ENCODE measurements at places on chromosomes 16 and 17. TPM values are rescaled to one million over a fixed set of nuclear protein-coding genes. Genes with fewer than 3 reads are reported as not detected.

DNA sequence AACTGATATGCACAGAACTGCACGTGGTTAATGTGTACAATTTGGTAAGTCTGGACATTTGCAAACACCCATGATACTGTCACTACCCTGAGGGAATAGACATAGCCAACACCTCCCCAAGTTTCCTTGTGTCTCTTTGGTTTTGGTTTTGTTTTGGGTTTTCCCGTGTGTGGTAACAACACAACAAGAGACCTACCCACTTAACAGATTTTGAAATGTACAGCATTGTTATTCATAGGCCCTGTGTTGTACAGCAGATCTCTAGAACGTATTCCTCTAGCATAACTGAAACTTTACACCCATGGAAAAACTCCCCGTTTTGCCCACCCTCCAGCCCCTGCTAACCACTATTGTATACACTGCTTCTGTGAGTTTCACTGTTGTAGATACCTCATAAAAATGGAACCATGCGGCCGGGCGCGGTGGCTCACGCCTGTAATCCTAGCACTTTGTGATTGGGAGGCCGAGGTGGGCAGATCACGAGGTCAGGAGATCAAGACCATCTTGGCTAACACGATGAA, 76.3 kb upstream of the TBC1D3K start:
- no peak for DNase-seq

DNA sequence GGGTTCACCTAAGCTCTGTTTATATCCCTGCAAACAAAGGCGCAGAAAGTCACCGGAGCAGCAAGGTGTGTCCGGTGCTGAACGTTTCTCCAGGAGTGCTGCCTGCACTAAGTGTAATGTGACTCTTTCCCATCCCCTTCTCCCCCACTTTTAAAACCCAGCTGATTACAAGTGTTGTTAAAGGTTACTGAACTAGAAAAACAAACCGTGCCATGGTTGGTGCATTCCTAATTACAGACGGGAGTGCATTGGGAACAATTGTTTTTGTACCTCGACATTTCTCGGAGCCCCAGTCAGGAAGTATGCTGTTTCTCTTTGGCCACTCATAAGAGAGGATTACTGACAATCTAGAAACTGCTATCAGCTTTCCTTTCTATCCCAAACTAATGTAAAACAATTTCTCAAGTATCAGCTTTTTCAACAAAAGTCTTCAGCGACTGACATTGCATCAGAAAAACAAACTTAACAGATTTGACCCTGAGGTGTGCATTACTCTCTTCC, 441.0 kb upstream of the SALL1 start:
- no peak for DNase-seq

DNA sequence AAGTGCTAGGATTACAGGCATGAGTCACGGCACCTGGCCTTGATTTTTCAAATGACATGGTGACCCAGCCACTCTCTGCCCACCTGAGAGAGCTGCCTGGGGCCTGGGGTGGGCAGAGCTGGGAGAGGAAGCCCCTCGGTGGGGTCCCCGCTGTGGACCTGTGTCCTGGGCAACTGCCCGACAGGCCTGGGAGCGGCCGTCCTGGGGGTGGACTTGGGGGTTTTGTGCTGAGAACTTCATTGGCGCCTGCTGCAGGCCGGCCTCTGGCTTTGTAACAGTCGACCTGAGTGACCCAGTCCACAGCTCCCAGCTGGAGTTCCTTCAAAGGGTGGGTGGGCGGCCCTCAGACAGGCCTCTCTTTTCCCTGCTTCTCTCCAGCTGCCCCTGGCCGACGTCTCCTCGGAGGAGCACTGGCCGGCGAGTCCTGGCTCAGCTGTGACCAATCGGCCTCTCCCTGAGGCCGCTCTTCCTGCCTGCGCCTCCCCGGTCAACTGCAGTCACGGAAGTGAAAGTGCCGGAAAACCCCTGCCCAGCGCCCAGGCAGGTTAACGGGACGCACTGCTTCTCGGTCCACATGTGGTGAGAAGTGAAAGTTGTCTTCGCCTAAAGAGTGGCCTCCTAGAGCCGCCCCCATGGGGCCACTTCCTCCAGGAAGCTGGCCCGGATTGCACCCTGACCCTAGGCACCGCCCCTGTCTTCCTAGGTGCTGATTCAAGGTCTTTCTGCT, 5.5 kb downstream of the CBFA2T3 start:
- no peak for DNase-seq

DNA sequence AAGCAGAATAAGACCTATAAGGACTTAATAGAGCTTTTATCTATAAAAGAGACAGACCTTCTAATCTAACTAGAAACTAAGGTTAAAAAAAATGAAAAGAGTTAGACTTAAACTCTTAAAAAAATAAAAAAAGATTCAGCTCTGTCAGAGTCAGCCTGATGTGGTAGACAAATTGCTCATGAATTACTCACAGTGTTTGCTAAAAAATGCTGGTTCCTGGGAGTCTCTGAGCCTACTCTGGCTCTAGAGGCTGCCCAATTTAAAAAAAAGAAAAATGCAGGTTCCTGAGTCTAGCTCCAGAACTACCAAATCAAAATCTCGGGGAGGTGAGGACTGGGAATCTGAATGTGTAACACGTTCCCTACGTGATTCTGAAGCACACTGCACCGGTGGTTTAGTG, 18.1 kb downstream of the SOST start:
- no peak for DNase-seq

- DNase-seq, result no peak
Observed at GRCh38 chr17:17729620-17730249, 48.5 kb downstream of the RAI1 start.

DNA sequence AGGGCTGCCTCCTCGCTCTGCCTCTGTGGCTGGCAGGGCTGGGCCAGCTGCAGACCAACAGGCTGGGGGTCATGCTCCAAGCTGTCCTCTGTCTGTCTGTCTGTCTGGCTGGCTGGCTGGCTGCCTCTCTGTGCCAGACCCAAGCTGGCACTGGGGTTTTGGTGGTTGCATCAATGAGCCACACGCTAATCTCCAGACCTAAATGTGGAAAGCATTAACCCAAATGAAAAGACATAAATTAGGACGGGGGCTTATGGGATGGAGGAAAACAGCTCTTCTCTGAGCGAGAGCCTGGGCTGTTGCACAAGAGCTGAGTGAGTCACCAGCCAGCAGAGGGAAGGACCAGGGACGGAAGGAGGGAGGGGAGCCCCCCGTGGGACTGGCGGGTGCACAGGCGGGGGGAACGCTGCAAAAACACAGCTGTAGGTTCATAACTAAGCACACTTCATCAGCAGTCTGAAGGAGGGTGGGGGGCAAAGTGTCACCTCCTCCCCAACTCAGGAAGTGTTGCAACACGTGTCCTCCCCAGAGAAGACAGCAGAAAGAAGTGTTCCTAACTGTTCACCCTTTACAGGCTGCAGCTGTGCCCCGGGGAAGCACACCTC, 83.4 kb downstream of the GAS7 start:
- no peak for DNase-seq

DNA sequence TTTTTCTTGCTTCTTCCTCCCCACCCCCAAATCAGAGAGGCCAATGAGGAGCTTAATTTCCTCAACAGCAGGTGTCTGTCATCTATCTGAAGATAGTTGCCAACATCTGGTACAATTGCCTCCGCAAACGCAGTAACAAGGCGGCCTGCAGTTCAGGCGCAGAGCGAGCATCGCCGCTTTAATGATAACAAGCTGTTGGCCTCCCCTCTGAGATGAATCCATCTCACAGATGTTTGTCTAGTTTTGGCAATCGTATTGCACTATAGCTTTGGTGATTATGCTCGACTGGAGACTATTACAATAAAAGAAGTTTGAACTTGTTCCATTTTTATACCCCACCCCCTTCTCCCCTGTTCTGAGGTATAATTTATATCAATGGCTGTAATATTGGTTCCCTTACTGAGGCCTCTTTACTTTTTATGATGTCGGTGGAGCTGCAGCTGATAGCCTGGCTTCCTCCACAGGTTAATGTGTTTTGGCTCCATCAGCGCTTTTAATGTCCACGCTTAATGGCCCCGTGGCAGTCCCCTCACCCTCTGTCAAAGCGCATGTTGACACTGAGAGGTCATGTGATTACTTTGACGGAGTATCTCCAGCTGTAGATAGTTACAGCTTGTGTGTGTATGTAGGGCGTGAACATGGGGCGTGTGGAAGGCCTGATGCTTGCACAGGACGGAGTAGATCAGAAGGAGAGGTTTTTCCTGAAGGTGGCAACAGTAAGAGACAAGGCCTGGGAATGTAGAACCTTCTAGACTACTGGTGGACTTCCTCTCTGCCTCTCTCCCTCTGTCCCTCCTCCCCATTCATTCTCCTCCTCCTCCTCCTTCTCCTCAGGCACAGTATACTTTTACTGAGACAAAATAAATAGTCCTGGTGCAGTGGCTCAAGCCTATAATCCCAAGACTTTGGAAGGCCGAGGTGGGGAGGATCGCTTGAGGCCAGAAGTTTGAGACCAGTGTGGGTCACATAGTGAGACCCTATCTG, 164.7 kb downstream of the MSI2 start:
- DNase-seq, result no peak

The UBTF gene
- polyA plus RNA-seq, result 129 TPM

The RECQL5 gene
- 46.5 TPM for polyA plus RNA-seq

The OTOA gene
- not detected for polyA plus RNA-seq

The CD300LB gene
- polyA plus RNA-seq, result 0.14 TPM

The KRTAP2-3 gene
- polyA plus RNA-seq, result not detected
